Stimulated activated naive CD8-positive, alpha-beta T cell treated with anti-CD3 and anti-CD28 coated beads, Interleukin-15, amount 100 ng/mL, for 72 hours (primary cell): ENCODE measurements at places on chromosomes 6 and 20.

DNA sequence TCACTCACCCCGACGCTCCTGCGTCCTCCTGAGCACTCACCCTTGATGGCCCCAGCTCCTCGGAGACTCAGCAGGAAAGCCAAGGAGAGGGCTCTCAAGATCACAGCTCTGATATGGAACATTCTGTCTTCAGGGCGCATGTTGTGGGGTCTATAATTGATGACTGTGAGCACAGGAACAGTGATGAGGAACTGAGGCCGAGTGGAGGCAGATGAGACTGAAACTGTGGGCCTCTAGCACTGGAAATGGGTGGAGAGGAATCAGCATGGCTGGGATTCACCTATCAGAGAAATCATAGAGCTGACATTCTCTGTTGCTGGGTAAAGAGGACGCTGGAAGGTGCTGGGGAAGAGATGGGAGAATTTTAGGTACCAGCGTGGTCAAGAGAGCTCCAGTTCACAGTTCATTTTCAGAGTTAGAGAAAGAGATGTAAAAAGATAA, at the start of gene HLA-DPA1:
TSS of gene HLA-DPA1 (minus strand) at position 219 of the 441 bp plus-strand sequence.
- DNase-seq, result peak; percentile 35

GRCh38 chr20:25084626-25085187, 2.8 kb upstream of the VSX1 start:
- no peak for DNase-seq

- DNase-seq, result peak; percentile 38
These were observed 725 bp upstream of the ISM1 start for GRCh38 chr20:13220194-13220903.

DNA sequence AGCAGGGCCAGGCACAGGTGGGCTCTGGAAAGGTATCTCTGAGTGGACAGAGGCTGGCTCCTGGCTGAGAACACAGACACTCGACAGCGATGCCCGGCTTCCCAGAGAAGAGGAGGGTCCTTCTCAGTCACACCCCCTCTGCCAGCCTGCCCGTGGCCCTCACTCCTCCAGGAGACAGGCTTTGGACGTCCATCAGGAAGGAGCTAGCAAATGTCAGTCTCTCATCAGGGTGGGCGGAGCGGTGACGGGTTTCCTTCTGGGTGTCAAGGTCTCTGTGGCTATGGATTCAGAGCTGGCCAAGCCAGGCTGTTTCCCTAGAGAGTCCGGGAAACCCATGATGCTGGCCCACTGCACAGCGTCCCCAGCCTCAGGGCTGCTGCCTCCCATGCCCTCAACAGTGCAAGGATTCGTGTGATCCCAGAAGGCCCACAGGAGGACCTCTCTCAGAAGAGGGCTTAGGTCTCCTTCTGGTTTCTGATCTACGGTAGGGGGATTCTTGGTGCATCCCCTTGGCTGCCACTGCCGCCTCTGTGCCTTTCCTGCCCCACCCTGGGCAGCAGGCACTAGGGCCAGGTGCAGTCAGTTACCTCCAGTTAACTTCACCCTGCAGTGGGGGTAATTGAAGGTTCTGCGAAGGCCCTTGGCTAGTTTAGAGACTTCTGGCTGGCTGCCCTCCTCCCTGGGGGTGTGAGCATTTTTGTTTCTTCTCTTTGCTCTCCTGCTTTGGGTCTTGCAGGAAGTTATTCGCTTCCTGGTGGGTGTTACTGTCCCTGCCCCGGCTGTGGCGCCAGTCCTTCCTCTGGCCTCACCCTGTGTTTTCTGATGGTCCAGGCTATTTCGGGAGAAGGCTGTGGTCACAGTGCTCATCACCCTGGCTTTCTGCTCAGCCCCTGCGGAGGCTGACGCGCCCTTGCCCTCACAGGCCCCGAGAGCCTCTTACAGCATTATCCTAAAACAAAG, 80.2 kb downstream of the CDH4 start:
- DNase-seq, result no peak

DNA sequence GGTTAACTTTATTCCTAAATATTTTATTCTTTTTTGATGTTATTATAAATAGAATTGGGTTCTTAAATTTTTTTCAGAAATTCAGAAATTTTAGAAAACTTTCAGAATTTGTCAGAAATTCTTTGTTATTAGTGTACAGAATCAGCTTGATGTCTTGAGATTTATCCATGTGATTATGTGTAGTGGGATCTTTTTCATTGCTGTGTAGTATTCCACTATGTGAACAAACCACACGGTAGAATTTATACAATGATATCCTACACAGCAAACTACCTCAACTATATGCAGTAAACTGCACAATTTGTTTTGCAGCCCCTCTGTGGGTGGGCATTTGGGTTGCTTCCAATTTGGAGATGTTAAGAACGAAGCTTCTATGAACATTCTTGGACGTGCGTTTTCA, 43.9 kb downstream of the PACSIN1 start:
- DNase-seq, result no peak

GRCh38 chr20:47054506-47054905, 159.9 kb downstream of the EYA2 start:
- DNase-seq, result no peak
